NCI-H1048 (cell line): ENCODE measurements at places on chromosomes 16 and 17.

DNA sequence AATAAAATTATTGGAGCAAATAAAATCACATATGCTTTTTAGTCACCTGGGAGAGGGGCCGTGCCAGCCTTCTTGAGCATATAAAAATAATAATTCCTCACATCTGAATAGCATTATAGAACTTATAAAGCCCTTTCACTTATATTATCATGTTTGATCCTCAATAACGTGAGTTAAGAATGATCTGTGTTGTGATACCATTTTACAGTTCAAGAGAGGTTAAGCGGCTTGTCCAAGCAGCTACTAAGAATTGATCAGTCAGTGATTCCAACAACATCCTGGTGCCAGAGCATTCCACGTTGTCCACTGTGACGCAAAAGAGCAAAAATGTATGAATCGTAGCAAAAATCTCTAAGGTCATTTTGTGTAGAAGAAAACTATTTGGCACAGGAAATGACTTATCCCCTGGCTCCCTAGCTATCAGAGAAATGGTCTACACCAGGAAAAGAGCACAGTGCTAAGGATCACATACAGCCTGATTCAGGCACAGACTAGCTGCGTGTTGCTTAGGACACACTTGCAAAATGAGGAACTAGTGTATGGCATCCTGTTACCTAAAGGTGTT lies 33.0 kb downstream of the ANKFN1 start:
- DNase-seq: no peak

DNA sequence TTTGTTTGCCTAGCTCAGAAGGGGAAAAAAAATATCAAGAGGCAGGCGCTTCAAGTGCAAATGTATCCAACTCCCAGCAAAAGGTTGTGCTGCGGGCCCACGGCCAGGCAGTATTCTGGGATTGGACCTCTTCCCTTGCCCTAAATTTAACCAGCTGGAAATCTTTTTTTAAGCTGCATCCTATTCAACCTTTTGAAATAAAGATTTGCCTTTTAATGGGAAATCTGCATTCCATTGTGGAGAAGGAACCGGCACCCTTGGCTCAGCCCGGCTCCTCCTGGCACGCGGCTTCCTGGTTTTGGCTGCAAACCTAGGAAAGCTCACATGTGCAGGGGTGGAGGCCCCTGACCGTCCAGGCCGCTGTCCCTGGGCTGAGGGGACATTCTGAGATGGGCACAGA lies 38.8 kb upstream of the ENPP7 start:
- DNase-seq: no peak

DNA sequence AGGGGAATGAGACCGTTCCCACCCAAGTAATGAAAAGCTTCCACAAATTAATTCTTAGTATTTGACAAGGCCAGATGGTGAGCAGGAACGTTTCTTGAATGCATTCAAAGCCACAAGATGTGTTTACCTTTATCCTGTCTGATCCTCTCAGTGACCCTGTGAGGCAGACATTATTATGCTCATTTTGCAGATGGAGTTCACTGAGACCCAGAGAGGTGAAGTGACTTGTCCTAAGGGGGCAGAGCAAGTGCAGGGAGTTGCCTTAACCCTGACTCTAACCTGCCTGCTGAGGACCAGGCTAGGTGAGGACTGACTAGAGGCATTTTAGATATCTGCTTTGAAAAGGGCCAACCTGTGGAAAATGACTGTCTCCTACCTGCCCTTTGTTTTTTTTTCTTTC lies 156.7 kb downstream of the HAPSTR1 start:
- DNase-seq: no peak

- DNase-seq: no peak
Observed at GRCh38 chr17:74343526-74344284, 17.7 kb downstream of the KIF19 start.

- DNase-seq: no peak
Observed at GRCh38 chr17:76824093-76824492, 44.1 kb upstream of the MGAT5B start.

DNA sequence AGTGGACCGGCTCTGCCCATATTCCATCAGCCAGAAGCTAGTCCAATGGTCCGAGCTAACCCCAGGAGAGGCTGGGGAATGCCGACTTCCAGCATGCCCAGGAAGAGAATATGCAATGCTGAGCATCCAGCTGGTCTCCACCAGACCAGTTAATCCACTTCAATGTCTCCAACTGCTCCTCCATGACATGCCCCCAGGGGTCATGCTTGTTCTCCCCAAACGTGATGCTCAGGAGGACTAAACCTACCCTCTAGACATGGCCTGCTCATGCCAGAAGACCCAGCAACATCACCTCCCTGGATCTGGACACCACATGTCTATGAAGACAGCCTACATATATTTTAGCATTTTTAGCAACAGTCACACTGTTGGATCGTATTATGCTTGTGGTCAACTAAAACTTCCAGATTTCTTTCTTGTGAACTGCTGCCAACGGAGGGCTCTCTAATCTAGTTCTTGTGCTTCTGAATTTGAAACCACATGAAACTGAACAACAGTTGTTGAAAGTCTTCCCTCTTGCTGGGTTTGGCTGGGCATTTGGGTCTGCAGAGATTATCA lies 245.1 kb downstream of the SOX9 start:
- DNase-seq: no peak

DNA sequence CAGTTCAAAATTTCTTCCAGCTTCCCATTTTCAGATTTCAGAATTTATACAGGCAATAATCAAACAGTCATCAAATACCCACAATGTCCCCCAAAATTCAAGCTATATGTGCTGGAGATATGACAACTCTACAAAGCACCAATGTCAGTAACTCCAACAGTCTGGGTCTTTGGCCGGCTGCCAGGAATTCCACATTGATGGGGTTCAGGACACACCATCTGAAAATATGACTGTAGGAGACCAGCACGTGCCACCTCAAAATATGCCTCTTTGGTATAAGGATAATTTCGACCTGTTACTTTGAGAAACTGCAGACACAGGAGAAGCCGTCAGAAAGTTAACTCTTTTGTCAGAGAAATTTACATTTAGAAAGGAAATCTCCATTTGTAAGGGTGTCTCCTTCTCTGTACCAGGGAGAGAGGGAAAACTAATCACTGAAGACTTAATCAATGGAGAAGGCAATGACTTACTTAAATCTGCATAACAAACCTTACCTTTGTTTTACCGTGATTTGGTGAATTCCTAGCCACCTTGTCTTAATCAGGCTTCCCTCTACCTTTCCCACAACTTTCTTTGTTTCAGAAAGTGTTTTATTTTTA lies 594.3 kb upstream of the CDH5 start:
- DNase-seq: no peak

DNA sequence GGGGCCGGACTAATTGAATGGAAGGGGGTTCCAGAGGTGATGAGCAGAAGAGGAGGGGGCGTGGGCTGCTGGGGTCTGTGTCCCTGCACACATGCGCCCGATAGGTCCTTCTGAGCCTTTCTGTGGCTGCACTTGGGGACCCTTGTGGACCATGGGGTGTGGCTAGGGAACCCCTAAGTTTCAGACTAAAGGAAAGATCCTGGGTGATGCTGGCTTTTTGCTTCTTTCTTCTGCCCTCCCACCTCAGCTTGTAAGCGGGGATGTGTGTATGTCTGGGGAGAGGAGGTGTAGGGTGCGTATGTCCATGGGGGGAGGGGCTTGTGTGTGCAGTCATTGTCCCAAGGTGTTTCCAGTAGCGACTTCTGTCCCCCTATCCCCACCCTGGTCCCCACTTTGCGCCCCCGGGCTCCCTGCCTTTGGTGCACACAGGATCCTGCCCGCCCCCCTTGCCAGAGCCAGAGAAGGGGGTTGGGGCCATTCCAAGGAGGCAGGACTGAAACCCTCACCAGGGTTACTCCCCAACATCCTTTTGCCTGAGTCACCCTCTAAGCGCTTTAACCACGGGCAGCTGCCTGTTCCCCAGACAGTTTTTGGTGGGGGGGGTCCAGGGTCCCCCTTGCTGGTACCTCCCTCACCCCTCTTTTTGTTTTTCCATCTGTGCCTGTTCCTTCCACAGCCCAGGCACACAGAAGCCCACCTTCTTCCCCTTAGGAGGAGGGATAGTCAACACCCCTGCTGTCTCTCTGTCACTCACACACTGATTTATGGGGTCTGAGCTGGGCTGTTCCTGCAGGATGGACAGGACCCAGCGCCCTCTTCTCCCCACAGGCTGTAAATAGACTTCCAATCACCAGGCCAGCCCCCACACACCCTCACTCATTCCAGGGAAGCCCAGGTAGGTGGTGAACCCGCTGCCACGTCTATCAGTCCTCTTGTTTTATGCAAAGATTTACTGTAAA lies 83.2 kb downstream of the ARHGAP23 start:
- no peak for DNase-seq

DNA sequence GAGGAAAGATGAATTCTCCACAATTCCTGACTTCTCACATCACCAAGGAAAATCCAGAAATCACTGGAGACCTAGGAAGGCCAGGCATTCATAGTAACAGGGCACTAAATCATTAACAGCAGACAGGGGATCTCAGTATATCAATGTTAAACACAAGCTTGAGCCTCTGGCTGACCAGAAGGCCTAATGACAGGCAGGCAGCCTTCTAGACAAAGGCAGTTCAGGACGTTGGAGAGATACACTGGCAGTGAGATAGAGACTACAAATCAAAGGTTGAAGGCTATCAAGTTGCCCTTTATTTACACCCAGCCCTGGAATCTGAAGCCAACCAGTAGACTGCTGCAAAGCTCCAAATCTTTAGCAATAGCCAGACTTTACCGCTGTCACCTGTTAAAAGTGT lies 422.8 kb upstream of the CCL2 start:
- no peak for DNase-seq

DNA sequence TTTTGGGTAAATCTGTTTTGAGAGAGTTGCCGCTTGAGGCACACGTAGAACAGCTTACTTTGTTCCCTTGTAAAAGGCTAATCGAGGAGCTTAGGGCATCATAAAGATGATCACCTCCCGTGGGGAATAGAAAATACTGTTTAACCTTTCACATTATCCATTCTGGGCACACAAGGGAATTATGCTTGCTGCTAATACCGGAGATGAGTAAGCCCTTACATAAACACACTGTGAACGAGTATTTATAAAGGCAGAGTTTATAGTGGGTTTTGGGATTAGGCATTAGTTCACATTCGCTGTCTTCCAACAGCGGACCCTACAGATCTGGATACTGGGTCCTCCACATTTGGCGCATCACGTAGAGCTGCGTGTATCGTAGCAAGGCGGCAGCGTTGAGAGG lies 51.2 kb upstream of the CNTNAP4 start:
- DNase-seq: no peak

DNA sequence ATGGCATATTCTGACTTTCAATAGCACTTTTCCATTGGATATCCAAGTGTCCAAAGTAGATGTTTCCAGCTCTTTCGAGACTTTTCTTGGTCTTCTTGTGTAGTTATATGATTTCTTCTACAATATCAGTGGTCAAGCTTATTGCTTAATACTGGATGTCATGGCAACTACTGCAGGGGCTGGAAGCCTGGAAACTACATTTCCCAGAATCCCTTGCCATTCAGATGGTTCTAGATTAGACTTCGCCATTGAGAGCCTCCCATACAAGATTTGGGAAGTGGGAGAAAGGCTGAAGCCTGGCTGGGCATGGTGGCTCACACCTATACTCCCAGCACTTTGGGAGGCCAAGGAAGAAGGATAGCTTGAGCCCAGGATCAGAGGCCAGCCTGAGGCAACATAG lies 153.6 kb downstream of the C16orf95 start:
- no peak for DNase-seq

GRCh38 chr17:46043606-46044005 lies 44.6 kb downstream of the STH start:
- no peak for DNase-seq

DNA sequence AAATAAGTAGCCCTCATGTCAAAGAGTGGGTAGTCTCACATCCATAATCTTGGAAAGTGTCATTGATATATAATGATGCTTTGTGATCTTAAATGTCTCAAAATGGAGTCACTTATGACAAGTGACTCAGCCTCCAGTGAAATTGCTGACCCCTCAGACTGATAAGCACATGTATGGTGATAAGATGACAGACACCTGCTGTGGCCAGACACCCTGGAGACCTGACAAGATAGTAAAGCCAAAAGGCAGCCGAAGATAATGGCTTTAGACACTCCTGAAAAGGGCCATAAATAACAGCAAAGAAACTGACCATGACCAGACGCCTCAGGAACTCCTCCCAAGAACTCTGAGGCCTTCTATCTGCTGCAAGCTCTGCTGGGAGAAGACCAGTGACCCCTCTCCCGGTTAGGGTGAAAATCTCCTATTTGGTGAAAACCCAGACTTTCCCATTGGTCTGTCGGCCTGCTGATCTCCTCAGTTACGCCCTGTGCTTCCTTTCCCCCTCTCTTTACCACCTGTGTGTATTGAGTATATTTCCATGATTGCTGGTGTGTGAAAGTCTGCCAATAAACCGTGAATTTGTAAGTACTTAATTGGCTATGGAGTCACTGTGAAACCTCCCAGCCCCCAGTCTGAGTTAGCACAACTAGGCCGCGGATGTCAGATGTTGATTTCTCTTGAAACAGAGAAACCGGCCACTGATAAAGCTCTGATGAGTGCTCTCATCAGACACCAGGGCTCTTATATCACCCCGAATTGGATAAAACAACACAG lies 226.7 kb upstream of the MYOCD start:
- no peak for DNase-seq

DNA sequence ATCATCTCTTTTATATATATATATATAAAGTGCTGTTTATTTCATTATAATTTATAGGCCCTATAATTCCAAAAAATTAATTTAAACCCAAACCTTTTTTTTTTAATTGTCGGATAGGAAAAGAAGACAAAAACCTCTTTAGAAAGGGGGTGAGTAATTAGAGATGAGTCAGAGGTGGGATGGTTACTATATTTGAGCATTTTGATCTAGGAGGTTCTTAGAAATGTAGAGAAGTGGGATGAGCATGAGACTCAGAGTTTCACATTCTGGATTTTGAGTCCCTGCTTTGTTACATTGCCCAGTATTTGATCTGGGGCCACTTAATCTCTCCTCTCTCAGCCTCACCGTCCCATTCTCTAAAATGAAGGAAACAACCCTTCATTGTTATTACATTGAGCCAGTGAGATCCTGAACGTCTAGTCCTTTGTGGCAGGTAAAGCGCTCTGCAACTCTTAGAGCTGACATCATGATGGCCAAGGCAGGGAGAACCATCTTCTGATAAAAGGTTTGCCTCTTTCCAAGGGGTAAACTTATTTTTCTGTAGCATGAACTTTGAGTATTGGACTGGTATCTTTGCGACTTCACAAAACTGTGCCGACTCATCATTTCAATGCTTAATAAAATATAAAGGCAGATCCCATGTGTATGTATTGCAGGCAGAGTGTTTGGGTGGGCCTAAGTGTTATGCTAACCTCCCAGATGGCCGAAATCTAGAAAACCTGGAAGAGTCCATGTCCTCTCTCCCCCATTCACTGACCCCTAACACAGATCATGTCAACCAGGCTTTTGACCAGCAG lies 21.3 kb downstream of the HS3ST3B1 start:
- DNase-seq: no peak

GRCh38 chr17:30567231-30568116 lies 90.3 kb downstream of the GOSR1 start:
- DNase-seq: no peak

DNA sequence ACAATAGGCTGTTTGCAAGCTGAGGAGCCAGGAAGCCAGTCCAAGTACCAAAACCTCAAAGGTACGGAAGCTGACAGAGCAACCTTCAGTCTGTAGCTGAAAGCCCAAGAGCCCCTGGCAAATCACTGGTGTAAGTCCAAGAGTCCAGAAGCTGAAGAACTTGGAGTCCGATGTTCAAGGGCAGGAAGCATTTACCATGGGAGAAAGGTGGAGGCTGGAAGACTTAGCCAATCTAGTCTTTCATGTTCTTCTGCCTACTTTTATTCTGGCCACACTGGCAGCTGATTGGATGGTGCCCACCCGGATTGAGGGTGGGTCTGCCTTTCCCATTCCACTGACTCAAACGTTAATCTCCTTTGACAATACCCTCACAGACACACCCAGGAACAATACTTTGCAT lies 15.3 kb downstream of the CD300LB start:
- no peak for DNase-seq
